ENCODE measurements at places on chromosomes 6 and 20. TPM values are rescaled to one million over a fixed set of nuclear protein-coding genes. Genes with fewer than 3 reads are reported as not detected.

GRCh38 chr6:112005013-112005371, 48.9 kb upstream of the CCN6 start:
- no peak overlapping the region for H3K27ac ChIP-seq
- DNase-seq, result no peak
- H3K4me1 ChIP-seq, result no peaks in the 10 kb centered on the region
- H3K4me3 ChIP-seq, result no peak overlapping the region
- H3K36me3 ChIP-seq, result no peaks in the 10 kb centered on the region
- no peaks in the 10 kb centered on the region for H3K27me3 ChIP-seq

GRCh38 chr20:3871550-3872265, 17.5 kb upstream of the PANK2 start:
- H3K27me3 ChIP-seq, result no peaks in the 10 kb centered on the region
- H3K4me3 ChIP-seq, result no peak overlapping the region
- H3K36me3 ChIP-seq, result peaks cover 3% of the 10 kb centered on the region
- H3K27ac ChIP-seq, result no peak overlapping the region
- no peak for DNase-seq

GRCh38 chr6:36578431-36578830, 15.7 kb upstream of the SRSF3 start:
- H3K27ac ChIP-seq, result no peak overlapping the region
- H3K27me3 ChIP-seq, result no peaks in the 10 kb centered on the region
- H3K36me3 ChIP-seq, result no peaks in the 10 kb centered on the region

GRCh38 chr6:135922746-135923145, 71.2 kb downstream of the PDE7B start:
- no peaks in the 10 kb centered on the region for H3K27me3 ChIP-seq
- peaks cover 4% of the 10 kb centered on the region for H3K4me1 ChIP-seq
- no peak for DNase-seq
- no peaks in the 10 kb centered on the region for H3K36me3 ChIP-seq
- no peak overlapping the region for H3K4me3 ChIP-seq

PDE10A gene
- total RNA-seq, result 3.9 TPM

DNA sequence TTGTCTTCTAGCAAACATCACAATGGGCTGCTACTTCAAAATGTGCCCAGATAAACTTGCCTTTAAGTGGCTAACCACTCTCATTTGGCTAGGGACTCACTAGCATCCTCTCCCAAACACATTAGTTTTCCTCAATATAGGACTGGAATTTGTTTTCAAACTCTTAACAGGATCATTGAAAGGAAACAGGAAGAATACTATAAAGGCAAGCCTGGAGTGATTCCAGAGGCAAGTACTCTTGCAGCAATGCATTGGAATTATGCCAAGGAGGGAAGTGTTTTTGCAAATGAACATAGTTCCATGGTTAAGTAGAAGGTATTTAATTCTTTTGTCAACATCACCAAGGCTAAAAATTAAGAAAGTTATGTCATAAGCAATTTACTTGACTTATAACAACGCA, 12.2 kb downstream of the EPHA7 start:
- H3K4me3 ChIP-seq, result no peak overlapping the region
- no peak for DNase-seq
- H3K36me3 ChIP-seq, result no peaks in the 10 kb centered on the region
- H3K27me3 ChIP-seq, result peaks cover 2% of the 10 kb centered on the region
- H3K4me1 ChIP-seq, result no peaks in the 10 kb centered on the region
- H3K27ac ChIP-seq, result no peak overlapping the region

GRCh38 chr6:54284161-54284860, 23.9 kb upstream of the TINAG start:
- no peak for DNase-seq
- H3K27me3 ChIP-seq, result no peaks in the 10 kb centered on the region
- H3K36me3 ChIP-seq, result no peaks in the 10 kb centered on the region
- H3K27ac ChIP-seq, result no peak overlapping the region

PGC gene
- 6.2 TPM for total RNA-seq

DNA sequence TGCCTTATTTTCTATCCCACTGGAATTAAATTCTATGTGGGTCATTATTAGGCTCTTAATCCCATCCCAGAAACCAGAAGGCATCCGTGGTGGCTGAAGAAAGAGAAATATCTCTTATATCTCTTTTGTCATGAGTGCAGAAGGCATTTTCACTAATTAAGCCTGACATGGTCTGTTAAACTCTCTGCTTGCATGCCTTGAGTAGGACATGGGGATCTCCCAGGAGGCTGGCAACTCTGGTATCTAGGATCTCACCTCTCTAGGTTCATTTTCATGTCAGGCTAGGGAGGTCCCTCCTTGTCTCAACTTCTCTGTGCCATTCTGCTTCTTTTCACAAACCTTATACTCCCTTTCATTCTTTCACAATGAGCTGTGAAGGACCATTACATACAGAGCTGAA, 25.3 kb upstream of the GPR63 start:
- no peaks in the 10 kb centered on the region for H3K27me3 ChIP-seq
- no peak for DNase-seq
- no peak overlapping the region for H3K27ac ChIP-seq
- no peaks in the 10 kb centered on the region for H3K36me3 ChIP-seq
- no peak overlapping the region for H3K4me3 ChIP-seq

DNA sequence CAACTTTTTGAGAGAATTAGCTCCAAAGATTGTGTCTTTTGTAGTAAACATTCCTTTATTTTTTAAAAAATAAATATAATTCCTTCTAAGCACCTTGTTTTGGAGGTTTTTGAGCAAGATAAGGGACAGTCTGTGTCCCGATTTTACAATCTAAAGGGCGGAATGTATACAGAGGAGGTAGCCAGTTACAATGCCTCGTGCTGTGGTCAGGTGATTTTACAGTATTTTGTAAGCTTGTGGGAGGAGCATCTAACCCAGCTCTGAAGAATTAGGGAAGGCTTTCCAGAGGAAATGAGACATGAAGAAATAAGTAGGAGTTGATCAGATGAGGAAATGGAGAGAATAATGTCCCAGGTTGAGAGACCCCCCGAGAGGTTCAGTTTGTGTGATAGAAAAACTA, 1.3 kb downstream of the HINT3 start:
- no peak overlapping the region for H3K4me3 ChIP-seq
- H3K4me1 ChIP-seq, result peaks cover 16% of the 10 kb centered on the region
- H3K27me3 ChIP-seq, result no peaks in the 10 kb centered on the region
- no peak for DNase-seq
- H3K36me3 ChIP-seq, result no peaks in the 10 kb centered on the region

- no peaks in the 10 kb centered on the region for H3K27me3 ChIP-seq
- no peak overlapping the region for H3K27ac ChIP-seq
- H3K4me1 ChIP-seq, result no peaks in the 10 kb centered on the region
- H3K4me3 ChIP-seq, result no peak overlapping the region
- no peaks in the 10 kb centered on the region for H3K36me3 ChIP-seq
These were observed 337.4 kb downstream of the TAF4 start for GRCh38 chr20:61728326-61728725.

SLC17A3 gene
- not detected for total RNA-seq

DNA sequence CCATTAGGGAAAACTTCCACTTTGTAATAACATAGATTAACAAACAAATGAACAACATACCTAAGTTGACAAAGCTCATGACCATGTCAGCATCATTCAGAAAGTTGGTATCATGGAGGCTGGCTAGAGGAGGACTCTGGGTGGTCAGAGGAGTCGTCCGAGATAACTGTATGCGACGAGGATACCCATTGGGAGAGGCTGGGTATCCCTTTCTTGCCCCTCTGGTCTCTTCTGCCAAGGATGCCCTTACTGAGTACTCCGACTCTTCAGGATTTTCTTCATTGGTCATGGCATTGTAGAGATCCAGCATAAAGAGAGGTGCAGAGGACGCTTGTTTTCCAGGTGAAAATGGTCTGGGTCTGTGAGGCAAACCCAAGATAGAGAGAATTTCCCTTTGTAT, 1.1 kb downstream of the BMP5 start:
- H3K36me3 ChIP-seq, result no peaks in the 10 kb centered on the region
- no peaks in the 10 kb centered on the region for H3K27me3 ChIP-seq
- H3K4me3 ChIP-seq, result no peak overlapping the region
- no peaks in the 10 kb centered on the region for H3K4me1 ChIP-seq
- no peak for DNase-seq
- no peak overlapping the region for H3K27ac ChIP-seq

GRCh38 chr20:997486-997885, 4.6 kb downstream of the RSPO4 start:
- no peaks in the 10 kb centered on the region for H3K4me1 ChIP-seq
- no peak overlapping the region for H3K27ac ChIP-seq
- H3K27me3 ChIP-seq, result no peaks in the 10 kb centered on the region
- no peak overlapping the region for H3K4me3 ChIP-seq
- no peaks in the 10 kb centered on the region for H3K36me3 ChIP-seq
- no peak for DNase-seq

HLA-DQB2 gene
- total RNA-seq, result 0.47 TPM

DNA sequence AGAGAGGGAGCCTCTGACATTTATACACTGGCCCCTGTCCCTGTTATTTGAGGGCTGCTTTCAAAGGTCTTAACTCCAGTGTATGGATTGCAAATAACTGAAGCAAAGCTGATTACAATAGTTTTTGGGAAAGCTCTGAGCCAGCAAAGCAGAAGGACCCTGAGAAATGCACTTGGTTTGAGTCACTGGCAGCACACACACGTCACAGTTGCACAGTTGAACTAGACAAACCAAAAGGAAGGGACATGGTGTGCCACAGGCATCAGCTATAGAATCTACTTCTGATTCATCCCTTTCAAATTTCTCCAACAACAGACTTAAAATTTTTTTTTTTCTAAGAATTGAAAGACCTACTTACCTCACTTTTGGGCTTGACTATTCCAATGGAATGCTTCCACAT, 56.4 kb downstream of the SNRNP48 start:
- H3K4me1 ChIP-seq, result no peaks in the 10 kb centered on the region
- H3K36me3 ChIP-seq, result no peaks in the 10 kb centered on the region
- DNase-seq, result no peak
- H3K27ac ChIP-seq, result no peak overlapping the region

- H3K4me3 ChIP-seq, result peak overlapping the region; percentile 16
- H3K36me3 ChIP-seq, result no peaks in the 10 kb centered on the region
- peak overlapping the region; percentile 18 for H3K27ac ChIP-seq
- DNase-seq, result no peak
- H3K27me3 ChIP-seq, result no peaks in the 10 kb centered on the region
These were observed 63.0 kb upstream of the CD2AP start for GRCh38 chr6:47414423-47415167.

All from pancreas (tissue), 10 donors.